ENCODE measurements at places on chromosomes 3 and 15. TPM values are rescaled to one million over a fixed set of nuclear protein-coding genes. Genes with fewer than 3 reads are reported as not detected.
A peak's percentile ranks its signal among the peaks of the same experiment; 100 is the strongest.

The GHRL gene
- not detected for total RNA-seq

GRCh38 chr3:120681506-120682038 lies 467 bp downstream of the HGD start:
- no peak for DNase-seq

DNA sequence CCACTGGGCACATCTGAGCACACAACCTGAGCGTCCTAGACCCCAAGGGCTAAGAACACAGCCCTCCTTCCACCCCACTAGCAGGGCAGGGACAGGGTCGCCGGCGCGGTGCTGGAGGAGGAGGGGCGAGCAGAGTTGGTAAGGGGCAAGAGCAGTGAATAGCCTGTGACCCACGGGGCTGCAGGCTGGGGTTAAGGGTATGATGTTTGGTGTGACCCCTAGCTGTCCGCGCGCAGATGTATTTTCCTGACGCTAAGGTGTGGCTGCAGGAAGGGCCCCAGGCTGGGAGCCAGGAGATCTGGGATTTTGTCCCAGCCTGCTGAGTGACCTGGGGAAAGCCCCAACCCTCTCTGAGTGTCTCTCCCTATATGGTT lies 1.3 kb upstream of the C15orf39 start:
- peak; percentile 65 for DNase-seq

DNA sequence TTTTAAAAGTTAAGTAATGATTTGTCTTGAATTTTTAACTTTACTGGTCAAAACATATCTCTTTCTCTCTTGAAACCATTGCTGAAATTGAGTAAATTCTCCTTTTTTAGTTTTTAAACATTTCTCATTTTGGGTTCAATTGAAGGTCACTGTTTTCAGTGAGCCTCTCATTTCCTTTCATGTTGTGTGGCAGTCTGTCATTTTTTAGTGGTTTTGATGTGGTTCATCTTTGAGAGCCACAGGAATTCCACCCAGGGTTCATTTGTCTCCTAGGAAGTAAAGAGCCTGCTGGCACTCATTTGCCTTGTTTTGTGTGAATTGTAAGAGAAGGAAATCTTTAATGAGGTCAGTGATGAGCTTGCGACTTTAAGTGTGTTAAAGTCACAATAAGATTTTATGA lies 10.4 kb downstream of the CLDN11 start:
- DNase-seq: no peak

DNA sequence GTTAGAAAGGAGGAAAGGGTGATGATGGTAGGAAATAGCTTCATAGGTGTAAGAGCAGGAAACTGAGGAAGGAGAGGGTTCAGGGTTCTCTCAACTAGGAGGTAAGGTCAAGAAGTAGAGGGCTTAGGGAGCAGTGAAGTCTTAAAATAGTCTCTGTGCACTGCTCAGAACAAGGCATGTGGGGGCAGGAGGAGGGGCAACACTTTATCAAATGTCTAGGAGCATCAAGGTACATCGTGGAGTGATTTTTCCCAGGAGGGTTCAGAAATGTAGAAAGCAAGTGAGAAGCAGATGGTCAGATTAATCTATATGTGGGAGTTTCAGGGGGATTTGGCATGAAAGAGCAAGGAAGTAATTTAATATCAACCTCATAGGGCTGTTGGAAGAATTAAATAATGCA lies 58.8 kb downstream of the TNIK start:
- no peak for DNase-seq

The TMEM212 gene
- total RNA-seq: not detected

DNA sequence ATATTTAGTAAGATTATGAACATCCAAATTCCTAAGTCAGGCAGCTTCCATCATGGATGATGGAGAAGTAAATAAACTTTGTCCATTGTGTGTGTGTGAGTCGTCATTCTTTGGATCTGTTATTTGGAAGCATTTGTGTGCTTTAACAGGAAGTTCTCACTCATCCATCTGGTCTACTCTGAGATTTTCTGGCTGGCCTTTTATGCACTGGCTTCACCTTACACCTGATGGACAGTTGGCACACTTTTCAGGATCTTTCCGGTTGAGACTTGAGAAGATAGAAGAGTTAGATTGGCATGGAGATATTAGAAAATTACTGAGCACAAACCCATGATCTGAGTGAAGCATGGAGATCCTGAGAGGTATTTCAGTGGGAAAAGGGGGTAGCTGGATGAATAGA lies 12.6 kb downstream of the SYNPR start:
- DNase-seq: no peak

- no peak for DNase-seq
Observed at GRCh38 chr3:160617636-160618035, 52.3 kb upstream of the KPNA4 start.

The CSTA gene
- 3.9 TPM for total RNA-seq

The DUOX2 gene
- total RNA-seq: 0.39 TPM

The GPR176 gene
- total RNA-seq: 1.6 TPM

DNA sequence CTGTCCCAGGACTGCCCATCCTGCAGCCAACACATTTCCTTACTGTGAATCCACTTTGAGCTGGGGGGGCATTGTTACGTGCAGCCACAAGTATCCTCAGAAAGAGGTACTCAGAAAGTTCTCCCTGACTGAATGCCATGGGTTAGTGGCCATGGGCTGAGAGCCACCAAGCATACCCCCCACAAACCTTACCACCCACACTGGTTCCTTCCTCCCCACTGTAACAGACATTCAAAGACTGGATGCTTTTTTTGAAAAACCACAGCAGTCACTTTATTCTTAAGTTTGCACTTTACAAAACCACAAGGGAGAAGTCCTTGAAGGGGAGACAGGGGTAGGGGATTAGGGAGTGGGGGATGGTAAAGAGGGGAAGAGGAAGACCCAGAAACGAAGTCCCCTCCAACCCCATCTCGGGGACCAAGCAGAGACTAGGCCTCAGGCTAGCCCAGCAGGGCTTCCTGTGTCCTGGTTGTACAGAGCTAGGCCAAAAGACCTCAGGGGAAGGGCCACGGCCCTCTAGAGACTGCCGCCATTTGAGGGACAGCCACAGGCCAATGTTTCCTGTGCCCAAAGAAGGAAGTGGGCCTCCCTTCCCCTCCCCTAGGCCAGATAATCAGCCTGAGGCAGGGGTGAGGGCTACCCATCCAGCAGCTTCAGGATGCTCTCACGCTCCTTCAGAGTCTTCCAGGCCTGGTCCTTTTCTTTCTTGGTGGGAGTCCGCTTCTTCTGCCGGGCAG lies 10.1 kb upstream of the CAMK1 start:
- DNase-seq: no peak

DNA sequence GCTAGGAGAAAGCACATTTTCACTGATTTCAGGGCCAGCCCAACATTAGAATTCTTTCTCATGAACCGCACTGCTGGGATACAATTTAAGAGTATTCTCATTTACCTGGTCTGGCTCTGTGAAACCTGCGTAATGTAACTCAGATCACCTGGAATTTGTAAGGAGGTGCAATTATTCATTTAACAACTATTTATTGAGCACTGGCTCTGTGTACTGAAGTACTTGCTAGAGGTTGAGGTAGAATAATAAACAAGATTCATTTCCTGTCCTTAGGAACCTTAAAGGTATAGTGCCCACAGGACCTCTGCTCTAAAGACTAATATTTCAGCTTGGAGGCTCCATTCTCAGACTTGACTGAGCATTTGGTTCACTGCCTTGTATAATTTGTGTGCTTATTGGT lies 242.2 kb upstream of the ZPLD1 start:
- no peak for DNase-seq

DNA sequence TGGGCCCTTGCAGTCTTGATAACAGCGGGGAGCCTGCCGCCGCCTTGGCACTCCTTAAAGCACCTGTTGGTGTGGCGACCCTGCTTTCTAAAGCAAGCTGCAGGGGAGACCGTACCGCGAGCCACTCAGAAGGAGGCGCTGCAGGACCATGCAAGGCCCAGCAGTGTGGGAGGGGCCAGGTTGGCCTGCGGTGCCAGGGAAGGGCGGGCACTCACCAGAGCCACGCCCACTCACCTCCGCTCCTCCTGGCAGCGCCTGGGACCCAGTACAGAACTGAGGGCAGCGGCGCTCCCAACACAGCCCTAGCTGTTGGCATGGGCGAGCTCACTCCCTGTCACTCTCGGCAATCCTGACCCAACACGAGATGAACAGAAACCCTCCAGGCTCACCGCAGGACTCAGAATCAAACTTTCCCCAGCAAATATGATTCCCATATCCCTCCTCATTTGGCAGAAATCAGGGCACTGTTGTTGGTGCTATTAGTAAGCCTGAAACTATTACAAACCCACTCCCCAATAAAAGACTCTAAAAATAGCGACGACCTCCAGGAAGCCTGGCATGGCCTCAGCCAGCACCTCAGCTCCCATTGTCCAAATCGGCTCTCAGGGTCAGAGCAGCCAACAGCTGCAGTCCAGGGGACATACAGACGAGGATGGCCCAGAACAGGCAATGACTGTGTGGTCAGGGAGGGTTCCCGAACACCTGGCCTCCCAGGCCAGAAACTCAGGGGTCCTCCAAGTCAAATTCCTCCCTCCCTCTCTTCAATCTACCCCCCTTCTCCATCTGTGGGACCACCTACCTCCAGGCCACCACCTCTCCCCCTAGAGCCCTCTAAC lies 77.2 kb downstream of the TBC1D2B start:
- DNase-seq: peak; percentile 91

GRCh38 chr3:44330444-44330843 lies 8.1 kb upstream of the TCAIM start:
- DNase-seq: no peak

The GOLGA8J gene
- total RNA-seq: 0.28 TPM

DNA sequence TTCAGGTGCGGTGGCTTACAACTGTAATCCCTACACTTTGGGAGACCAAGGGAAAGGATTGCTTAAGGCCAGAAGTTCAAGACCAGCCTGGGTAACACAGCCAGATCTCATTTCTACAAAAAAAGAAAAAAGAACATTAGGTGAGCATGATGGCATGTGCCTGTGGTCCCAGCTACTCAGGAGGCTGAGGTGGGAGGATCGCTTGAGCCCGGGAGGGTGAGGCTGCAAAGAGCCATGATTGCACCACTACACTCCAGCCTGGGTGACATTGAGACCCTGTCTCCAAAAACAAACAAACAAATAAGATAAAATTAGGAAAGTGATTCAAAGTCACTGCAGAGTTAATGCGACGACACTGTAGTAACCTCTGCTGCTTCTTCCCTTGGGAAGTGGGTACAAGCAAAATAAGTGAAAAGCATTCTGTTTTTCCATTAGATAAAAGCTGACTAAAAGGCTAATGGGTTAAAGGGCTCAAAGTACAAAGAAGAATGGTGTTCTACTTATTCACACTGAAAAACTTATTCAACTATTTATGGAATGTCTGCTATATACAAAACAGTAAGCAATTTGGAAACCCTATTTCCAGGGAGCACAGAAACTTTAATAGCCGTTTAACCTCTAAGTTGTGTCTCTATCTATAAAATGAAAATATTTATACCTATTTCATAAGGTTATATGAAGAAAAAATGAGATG lies 8.0 kb upstream of the RPS27L start:
- DNase-seq: no peak

- peak; percentile 64 for DNase-seq
Observed at GRCh38 chr3:182981038-182981380, 671 bp upstream of the DCUN1D1 start.

The CCDC14 gene
- 12.2 TPM for total RNA-seq

DNA sequence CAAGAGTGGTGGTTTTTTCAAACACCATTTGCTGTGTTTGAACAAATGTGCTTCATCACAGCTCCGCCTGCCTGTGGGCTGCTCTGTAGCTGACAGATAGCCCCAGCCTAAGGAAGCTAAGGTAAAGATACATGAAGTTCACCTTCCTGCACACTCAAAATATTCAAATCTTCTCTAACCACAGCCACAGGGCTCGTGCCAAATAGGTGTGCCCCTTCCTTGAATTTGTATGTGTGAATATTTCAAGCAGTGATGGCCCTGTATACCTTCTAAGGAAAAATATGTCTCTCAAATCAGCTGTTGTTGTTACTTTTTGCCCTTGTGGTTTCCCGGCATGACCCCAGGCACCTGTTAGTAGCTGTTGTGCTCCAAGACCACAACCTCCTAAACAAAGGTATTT lies 92.8 kb downstream of the CCNL1 start:
- peak; percentile 47 for DNase-seq

The TRAT1 gene
- total RNA-seq: 0.18 TPM

The CNTN6 gene
- 0.44 TPM for total RNA-seq

GRCh38 chr3:20878691-20879090 lies 692.7 kb upstream of the SGO1 start:
- DNase-seq: no peak

DNA sequence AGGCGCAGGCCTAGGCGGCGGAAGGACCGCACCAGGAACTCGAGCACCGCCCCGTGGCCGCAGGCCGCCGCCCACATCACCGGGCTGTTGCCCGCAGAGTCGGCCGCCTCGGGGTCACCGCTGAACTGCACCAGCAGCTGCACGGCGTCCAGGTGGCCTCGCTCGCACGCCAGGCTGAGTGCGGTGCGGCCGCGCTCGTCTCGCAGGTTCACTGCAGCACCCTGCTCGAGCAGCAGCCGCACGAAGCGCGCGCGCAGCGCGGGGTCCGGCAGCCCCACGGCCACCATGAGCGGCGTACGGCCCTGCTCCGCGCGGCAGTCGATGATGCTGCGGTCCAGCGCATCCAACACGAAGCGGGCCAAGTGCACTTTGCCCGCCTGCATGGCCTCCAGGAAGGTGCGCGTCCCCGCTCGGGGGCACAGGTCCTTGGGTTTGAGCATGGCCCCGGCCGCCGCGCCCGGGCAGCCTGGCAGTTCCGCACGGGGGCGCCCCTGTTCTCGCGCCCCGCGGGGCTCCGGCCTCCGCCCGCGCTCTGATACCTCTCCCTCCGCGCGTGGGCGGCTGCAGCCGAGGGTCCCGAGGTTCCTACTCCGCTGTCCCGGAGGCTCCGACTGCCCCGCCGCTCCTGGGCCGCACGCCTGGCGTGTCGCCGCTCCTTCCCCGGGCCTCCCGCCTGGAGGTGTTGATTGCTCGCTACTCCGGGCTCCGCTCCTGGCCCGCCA lies 556 bp downstream of the ANKRD63 start:
- DNase-seq: peak; percentile 77

DNA sequence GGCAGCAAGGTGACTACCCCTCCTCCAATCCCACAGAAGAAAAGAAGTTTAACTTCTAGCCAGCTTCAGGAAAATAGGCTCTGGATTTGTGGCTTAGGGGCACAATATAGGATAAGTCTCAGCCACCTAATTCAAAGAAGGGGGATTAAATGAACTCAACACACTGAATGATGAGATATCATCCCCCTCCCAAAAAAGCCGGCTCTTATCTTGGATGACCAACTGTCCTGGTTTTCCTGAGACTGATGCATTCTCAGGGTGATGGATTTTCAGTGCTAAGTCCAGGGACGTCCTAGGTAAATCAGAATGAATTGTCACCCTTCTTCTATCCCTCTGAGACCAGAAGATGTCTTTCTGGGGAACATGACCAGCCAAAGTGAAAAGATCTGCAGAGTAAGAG lies 487.0 kb upstream of the PROK2 start:
- no peak for DNase-seq

Measured in right cardiac atrium (tissue), 5 donors.